ENCODE measurements at places on chromosomes 13 and 19.

- no peak for DNase-seq
Measured at GRCh38 chr19:41860419-41861115, 512 bp downstream of the RPS19 start.

GRCh38 chr19:32373585-32374295 is 28.3 kb downstream of the ZNF507 start:
- DNase-seq, result no peak

DNA sequence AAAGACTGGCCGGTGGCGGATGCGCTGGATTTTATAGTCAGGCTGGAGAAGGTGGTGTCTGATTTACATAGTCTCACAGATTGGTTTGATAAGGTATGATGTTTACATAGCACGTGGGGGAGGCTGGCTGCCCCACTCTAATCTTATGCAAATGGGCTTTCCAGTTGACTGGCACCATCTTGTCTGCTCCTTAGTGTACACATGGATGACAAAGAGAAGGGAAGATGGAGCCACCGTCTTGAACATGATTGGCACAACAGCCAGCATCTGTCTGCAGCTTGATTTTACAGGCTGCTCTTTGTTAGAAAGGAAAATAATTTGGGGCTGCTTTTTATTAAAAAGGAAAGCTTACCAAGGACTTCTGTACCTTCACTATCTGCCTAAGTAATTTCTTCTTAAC is 265.2 kb upstream of the MAB21L1 start:
- no peak for DNase-seq

- DNase-seq, result peak; percentile 61
Measured at GRCh38 chr19:3324405-3324856, 42.0 kb upstream of the NFIC start.

GRCh38 chr13:99916366-99917103 is 55.0 kb downstream of the ZIC5 start:
- DNase-seq, result no peak

- no peak for DNase-seq
Measured at GRCh38 chr13:111975539-111976473, 91.1 kb upstream of the SOX1 start.

DNA sequence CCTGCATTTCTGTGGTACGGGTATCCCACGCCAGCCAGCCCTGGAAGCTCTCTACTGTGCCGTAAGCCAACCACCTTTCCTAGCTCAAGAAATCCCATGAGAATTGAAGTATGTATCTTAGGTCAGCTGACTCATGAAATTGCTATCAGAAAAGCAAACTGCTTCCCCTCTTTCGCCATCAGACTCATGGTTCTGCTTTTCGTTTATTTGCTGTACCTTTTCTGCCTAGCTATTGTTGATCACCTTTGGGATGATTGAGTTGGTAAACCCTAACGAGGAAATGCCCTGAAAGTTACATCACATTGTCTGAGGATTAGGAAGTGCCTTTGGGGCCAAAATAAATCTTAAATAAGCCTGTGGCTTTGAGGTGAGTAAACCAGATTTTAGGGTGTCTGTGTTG is at the start of gene ADGRE3:
ADGRE3 (minus strand) TSS at position 81 of the 400 bp plus-strand sequence; CDS start at position 7, 74 bp downstream.
- no peak for DNase-seq
